ENCODE measurements at places on chromosomes 3 and 15.

DNA sequence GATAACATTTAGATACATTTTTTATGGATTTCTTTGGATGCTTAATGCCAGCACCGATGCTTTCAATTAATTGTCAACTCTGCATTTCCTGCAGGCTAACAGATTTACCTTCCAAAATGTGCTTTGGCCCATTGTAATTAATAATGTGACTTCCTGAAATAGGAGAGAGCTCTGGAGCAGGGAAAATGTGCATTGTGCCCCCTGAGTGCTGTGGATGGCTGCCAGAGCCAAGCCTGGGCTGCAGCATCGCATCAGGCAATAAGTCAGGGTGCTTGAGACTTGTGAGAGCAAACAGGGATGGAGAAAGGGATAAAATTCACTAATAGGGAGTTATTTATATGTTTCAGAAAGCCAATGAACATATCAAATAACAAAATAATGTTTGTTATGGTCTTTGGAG, 133.8 kb downstream of the MOBP start:
- no peak for DNase-seq

GRCh38 chr3:180189310-180189648, 152.5 kb upstream of the PEX5L start:
- no peak for DNase-seq

DNA sequence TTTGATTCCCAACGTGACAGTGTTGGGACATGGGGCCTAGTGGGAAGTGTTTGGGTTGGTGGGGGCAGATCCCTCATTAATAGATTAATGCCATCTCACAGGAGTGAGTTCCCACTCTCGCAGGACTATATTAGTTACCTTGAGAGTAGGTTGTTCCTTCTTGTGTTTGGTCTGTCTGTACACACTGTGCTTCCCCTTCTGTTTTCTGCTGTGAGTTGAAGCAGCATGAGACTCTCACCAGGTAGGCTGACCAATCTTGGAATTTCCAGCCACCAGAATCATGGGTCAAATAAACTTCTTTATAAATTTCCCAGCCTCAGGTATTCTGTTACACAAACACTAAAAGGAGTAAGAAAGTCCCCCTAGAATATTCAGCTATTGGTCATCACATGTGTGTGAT, 145.4 kb downstream of the ERC2 start:
- no peak for DNase-seq

DNA sequence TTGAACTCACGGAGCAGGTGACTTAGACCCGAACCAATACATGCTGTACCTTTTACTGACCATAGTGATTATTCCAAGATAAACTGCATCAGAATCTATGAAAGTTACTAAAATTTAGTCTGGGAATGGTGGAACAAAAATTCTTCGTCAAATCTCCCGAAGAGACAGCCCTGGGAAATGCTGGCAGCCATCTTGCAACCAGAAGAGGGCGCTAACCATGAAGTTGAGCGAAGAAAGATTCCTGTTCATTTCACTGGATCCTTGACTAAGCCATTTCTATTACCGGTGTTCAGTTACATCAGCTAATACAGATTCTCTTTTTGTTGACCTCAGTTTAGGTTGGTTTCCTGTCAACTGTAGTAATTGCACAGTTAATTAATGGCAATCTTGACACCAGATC, 199.6 kb downstream of the SLC9A9 start:
- DNase-seq: no peak

DNA sequence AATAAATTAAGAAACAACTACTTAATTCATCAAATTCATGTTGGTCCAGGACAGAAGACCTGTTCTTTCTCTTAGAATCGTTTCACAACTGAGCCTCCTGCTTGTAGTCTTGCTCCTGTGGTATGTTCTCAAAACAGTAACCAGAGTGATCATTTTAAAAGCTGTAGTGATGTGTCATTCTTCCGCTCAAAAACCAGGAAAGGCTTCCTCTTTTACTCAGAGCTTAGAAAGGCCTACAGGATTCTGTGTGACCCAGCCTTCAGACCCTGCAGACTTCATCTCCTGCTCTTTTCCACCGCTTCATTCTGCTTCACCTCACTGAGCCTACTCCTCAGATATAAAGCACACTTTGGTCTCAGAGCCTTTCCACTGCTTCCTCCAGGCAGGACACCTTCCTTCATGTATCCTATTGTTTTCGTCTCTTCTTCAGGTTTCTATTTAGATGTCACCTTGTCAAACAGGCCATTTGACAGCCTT, 22.7 kb downstream of the ST6GAL1 start:
- DNase-seq: no peak

- no peak for DNase-seq
These were observed 134.1 kb upstream of the COL8A1 start for GRCh38 chr3:99504258-99504657.

- no peak for DNase-seq
These were observed 221.1 kb downstream of the SCAPER start for GRCh38 chr15:76684002-76684401.

DNA sequence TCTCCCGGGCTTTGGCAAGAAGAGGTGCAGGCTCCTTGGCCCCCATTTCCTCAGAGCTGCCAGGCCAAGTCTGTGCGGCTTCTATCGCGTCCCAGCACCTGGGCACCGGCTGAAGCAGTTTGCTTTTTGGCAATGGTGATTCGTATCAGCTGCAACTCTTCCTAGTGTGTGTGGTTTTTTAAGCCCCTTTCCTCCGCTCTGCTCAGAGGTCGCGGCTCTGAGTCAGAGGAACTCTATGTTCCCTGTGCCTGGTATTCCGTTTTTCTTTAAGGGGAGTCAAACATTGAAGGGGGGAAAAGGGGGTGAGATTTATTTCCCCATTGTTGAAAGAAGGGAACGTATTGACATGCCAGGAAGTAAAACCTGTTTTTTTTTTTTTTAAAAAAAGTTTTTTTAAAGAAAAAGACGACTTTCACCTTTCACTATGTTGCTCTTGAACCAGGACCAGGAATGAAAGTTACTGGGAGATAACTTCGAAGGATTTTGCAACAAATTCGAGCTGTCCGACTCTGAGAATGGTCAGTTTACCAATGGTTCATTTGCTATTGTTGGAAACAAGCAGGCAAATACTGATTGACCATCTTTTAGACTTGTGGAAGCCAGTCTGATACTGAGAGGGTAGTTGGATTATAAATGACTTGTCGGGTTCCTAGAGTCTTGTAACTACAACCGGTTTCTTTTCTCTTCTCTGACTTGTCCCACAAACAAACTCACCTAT, 1.1 kb downstream of the ARMC8 start:
- no peak for DNase-seq

GRCh38 chr3:138687236-138687635, 78.7 kb downstream of the FAIM start:
- no peak for DNase-seq

GRCh38 chr3:53016236-53016635, 29.6 kb downstream of the SFMBT1 start:
- DNase-seq: no peak

DNA sequence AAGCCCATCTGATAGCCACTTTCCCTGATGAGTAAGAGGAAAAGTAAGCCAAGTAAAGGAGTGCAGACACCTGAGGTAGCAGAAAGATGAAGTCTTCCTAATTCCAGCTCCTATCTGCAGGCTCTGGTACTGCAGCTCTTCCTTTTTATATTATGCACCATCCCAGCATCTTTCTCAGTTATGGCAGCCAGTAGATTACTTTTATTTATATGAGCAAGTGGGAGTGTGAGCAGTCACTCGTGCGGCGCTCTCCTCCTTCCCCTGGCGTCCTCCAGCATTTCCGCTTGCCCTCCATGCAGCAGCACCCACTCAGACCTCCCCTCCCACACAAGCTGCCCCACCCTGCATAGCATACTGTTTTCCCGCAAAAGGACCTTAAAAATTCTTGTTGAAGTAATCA, 465.9 kb upstream of the DPPA4 start:
- no peak for DNase-seq

DNA sequence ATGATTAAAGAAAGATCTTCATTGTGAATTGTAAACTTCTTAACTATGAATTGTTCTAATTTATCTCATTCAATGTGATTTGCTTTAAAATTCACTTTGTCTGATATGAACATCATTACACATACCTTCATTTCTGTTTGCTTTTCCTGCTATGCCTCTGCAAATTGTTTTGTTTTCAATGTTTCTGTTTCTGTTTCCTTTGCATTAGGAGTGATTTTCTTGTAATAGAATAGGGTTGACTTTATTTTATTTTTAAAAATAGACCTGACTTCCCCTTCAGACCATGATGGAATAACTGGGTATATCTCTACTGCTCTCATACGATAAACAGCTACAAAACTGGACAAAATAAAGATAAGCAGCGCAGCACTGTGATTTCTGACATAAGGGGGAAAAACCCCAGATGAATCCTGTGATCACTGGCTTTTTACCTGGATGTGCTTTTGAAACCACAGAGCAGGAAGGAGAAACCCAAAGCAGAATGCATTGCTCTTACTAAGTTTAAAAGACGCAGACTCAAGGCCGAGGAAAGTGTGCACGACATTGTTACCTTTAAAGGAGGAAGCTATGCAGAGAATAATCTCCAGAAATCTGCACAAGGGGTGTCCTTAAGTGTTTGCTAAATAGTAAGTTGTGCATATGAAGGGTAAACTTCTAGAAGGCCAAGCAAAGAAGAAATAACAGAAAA, 420.2 kb downstream of the TBC1D5 start:
- DNase-seq: no peak

DNA sequence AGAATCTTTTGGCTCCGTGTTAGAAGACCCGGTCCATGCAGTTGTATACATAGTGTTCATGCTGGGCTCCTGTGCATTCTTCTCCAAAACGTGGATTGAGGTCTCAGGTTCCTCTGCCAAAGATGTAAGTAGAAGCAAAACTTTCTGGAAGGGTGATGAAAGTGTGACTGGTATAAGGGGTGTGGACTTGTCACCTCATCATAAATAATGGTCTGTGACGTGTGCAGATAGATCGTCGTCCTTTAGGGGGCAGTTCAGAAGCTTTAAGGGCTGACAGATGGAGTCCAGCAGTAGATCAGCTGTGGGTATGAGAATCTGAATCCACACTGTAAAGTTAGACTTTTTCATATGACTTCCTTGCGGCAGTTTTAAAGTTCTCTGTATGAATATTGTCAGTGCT, 15.3 kb downstream of the SEC61A1 start:
- no peak for DNase-seq

GRCh38 chr15:47983533-47983932, 137.3 kb upstream of the SLC24A5 start:
- no peak for DNase-seq

GRCh38 chr3:85360742-85361387, 402.1 kb downstream of the CADM2 start:
- DNase-seq: no peak

DNA sequence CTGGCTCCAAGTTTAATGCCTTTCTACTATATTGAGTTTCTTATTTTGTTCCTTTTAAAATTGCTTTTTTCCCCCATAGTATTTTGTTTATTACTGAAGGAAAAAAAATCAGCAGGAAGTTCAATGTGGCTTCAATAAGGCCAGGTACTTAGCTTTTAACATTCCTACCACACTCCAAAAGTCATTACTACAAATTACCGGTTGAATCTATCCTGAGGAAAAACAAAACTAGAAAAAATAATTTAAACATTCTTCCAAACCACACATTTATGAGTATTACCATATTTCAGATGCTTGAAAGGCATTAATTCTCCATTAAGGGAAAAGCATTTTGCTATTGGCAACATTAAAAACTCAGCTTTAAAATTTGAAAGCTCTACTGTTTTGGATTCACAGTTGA, 20.2 kb upstream of the TNFSF10 start:
- no peak for DNase-seq

DNA sequence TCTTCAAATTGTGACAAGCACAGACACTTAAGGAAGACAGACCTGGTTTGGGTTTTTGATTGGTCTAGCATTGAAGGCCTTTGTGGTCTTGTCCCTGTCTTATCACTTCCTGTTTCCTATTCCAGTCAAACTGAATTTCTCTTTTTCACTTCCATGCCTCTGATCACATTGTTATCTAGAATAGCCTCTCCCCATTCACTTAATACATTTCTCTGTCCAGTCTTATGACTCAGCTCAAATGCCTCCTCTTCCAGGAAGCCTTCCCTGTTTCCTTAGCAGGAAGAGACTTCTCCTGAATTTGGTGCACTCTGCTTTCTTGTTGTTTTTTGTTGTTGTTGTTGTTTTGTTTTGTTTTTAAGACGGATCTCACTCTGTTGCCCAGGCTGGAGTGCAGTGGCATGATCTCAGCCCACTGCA, 45.5 kb downstream of the LIMD1 start:
- DNase-seq: no peak

GRCh38 chr3:144032531-144033239, 61.1 kb downstream of the DIPK2A start:
- no peak for DNase-seq

- DNase-seq: peak; percentile 88
These were observed at the start of gene DCBLD2 for GRCh38 chr3:98901392-98902350. Gene DCBLD2, minus strand, starts transcription at chr3:98901695. Its CDS starts 369 bp downstream, at chr3:98901326.

- no peak for DNase-seq
These were observed 264.6 kb upstream of the TGFBR2 start for GRCh38 chr3:30341851-30342250.

DNA sequence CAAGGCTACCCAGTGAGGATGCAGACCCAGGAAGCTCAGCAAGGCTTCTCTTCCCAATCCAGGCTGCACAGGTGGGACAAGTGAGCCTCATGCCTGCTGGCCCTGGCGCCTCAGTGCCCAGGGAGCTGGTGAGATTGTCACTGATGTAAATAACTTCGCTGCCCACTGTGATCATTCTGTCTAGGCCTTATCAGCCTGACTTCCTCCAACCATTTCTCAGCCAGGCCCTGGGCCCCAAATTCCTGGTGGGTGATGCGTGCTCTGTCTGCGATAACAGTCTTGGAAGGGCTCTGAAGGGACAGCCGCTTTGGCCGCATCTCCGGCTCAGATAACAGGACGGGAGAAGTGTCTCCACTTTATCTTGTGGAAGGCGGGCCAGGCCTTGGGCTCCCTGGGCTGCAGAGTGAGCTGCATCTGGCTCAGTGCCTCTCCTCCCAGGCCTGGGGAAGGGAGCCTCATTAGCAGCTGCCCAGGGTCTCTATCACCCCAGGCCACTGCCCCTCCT, 2.2 kb upstream of the FBLN2 start:
- no peak for DNase-seq

DNA sequence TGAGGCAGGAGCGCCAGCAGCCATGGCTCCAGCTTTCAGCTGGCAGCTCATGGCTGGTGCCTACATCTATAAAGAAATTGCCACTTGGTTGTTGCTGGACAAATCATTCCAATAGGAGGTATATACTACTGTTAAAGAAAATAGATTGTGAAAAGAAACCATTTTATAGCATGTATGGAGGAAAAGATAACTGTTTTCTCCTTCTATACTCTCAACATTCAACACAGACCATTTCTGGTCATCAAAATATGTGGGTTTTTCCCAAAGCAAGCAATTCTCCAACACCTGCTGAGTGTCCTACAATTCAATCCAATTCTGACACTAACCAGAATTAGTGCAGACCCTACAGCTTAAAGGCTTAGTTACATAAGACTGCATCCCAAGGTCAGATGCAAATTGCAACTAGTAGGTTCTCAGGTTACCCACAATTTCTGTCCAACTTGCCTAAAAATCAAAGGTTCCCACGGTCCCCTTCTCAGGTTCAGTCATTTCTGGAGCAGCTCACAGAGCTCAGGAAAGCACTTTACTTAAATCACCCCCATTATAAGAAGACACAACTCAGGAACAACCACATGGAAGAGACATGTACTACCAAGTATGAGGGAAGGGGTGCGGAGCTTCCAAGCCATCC, 42.4 kb upstream of the STRIT1 start:
- no peak for DNase-seq

Measured in stimulated activated CD4-positive, alpha-beta T cell treated with anti-CD3 and anti-CD28 coated beads, Interleukin-12 subunit alpha, Interleukin-12 subunit beta, amount 100 ng/mL, for 48 hours (primary cell).